ENCODE measurements at places on chromosomes 2 and 18. TPM values are rescaled to one million over a fixed set of nuclear protein-coding genes. Genes with fewer than 3 reads are reported as not detected.
A peak's percentile ranks its signal among the peaks of the same experiment; 100 is the strongest.

GRCh38 chr2:177394594-177394973, 2.0 kb downstream of the AGPS start:
- DNase-seq: no peak
- peaks cover 31% of the 10 kb centered on the region for H3K4me1 ChIP-seq
- H3K36me3 ChIP-seq: no peaks in the 10 kb centered on the region
- no peak overlapping the region for H3K4me3 ChIP-seq
- no peak overlapping the region for H3K27ac ChIP-seq

- DNase-seq: no peak
- peak overlapping the region; percentile 48 for H3K4me3 ChIP-seq
- H3K36me3 ChIP-seq: no peaks in the 10 kb centered on the region
- peaks cover 33% of the 10 kb centered on the region for H3K4me1 ChIP-seq
Measured at GRCh38 chr2:132668189-132668823, 1.7 kb downstream of the LYPD1 start.

- H3K36me3 ChIP-seq: no peaks in the 10 kb centered on the region
- no peaks in the 10 kb centered on the region for H3K27me3 ChIP-seq
- H3K4me1 ChIP-seq: no peaks in the 10 kb centered on the region
- no peak for DNase-seq
Measured at GRCh38 chr18:40006634-40007033, 1948.4 kb upstream of the PIK3C3 start.

DNA sequence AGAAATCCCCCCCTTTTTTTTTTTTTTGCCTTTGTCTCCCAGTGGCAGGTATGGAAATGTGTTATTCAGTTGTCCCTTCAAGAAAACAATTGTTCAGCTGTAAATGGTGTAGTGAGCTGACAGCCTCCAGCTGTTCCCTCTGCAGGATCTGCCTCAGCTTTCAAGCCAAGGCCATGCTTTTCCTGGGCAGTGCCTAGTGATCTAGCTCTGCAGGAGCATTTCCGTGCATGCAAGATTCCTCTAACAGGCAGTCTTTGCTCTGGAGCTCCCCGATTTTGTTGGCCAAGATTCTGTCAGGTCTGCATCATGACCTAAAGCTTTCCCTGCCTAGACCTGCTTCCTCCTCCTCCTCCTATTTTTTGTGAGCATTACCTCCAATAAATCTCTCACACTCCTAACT, 300.7 kb upstream of the UBE2E3 start:
- no peak for DNase-seq
- H3K4me3 ChIP-seq: no peak overlapping the region

DNA sequence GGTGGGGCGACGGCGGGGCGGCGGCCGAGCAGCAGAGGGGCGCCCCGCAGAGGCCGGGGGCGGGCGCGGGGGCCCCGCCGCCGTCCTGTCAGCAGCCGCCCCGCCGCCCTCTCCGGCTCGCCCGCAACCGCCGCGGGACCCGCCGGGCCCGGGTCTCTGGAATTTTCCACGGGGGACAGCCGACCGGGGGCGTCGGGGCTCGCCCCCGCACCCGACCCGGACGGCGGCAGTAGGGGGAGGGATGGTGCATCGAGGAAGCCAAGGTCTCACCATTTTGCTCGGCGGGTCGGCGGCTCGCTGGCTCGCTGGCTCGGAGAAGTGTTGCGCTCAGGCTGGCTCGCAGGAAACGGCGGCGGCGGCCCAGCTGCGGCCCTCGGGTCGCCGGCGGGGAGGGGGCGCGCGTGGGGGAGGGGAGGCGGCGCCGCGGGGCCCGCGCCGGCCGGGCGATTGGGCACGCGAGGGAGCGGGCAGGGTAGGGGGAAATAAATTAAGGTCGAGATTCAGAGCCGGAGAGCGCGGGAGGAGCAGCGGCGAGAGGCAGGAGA, 405 bp downstream of the PPP3R1 start:
- no peaks in the 10 kb centered on the region for H3K27me3 ChIP-seq
- no peaks in the 10 kb centered on the region for H3K36me3 ChIP-seq
- H3K4me1 ChIP-seq: peaks cover 63% of the 10 kb centered on the region
- peak; percentile 82 for DNase-seq

GRCh38 chr2:39491653-39492052, 54.6 kb upstream of the MAP4K3 start:
- no peak for DNase-seq
- no peaks in the 10 kb centered on the region for H3K36me3 ChIP-seq
- H3K27me3 ChIP-seq: no peaks in the 10 kb centered on the region
- H3K4me1 ChIP-seq: no peaks in the 10 kb centered on the region
- H3K27ac ChIP-seq: no peak overlapping the region
- no peak overlapping the region for H3K4me3 ChIP-seq

GRCh38 chr18:44039216-44039615, 641.5 kb upstream of the SETBP1 start:
- H3K27ac ChIP-seq: no peak overlapping the region
- no peaks in the 10 kb centered on the region for H3K27me3 ChIP-seq
- no peaks in the 10 kb centered on the region for H3K36me3 ChIP-seq
- H3K4me1 ChIP-seq: no peaks in the 10 kb centered on the region

The TRIM54 gene
- not detected for total RNA-seq

DNA sequence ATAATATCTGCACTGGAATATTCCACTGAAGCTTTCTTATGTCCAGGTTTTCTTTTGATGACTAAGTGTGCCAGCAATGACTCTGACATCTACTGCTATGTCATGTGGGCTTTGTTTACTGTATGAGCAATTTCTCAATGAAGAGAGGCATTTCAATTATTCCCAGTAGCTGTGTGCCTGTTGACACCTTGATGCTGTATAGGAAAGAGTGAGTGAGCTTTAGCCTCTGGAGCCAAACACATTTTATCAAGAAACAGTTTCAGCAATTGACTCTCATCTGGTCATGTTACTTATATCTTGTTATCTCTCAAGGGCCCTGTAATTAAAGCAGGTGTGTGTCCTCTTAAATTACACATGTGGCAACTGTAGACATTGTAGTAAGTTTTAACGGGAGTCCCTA, 493.2 kb upstream of the FANCL start:
- H3K36me3 ChIP-seq: no peaks in the 10 kb centered on the region
- H3K4me3 ChIP-seq: no peak overlapping the region
- no peak for DNase-seq
- no peaks in the 10 kb centered on the region for H3K27me3 ChIP-seq

DNA sequence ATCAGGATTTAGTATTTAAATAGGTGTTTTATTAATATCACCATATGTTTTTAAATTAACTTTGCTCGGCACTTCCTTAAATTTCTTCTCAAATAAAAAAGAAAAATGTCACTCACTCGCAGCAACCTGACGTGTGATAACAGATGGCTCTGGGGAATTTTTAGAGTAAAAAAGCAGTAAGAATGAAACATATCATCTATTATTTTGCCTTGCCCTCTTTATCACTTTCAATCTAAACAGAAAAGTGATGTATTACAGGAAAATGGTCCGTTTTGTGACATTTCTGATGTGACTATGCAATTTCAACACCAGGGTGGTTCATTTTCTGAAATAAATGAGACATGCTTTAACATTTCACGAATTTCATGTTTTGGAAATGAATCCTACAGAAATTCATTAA, 1368.0 kb upstream of the LRRTM1 start:
- no peaks in the 10 kb centered on the region for H3K36me3 ChIP-seq
- no peak overlapping the region for H3K4me3 ChIP-seq
- DNase-seq: no peak
- no peaks in the 10 kb centered on the region for H3K4me1 ChIP-seq
- H3K27me3 ChIP-seq: no peaks in the 10 kb centered on the region

DNA sequence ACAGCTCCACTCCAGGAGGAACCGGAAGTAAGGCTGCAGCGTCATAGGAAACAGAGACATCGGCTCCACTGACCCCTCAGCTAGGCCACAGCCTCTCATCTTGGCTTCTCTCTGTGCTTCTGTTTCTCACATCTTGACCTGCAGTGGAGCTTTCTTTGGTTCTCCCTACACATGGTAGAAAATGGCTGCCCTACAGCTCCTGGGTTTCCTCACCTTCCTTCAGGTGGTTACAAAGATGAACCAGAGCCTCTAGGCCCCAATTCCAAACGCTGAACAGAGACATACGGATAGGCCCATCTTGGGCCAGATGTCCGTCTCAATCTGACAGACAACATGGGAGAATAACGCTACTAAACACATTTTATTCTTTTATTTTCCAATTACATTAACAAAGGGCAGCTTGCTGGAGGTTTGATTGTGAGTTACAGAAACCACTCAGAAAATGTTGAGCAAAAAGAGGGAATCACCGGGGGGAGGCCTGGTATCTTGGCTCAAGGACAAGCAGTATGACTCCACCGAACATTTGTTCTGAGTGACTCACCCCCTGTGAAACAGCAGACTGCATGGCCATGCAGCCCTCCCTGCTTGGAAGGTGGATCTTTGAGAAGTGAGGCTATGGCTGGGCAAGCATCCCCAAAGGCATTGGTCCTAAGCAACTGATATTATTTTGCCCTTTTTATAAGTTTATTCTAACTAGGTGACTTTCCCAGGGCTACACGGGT, 303.5 kb downstream of the CDCA7 start:
- DNase-seq: no peak
- no peak overlapping the region for H3K27ac ChIP-seq

- no peaks in the 10 kb centered on the region for H3K36me3 ChIP-seq
- peak; percentile 72 for DNase-seq
- H3K27me3 ChIP-seq: no peaks in the 10 kb centered on the region
- peak overlapping the region; percentile 84 for H3K27ac ChIP-seq
Measured at GRCh38 chr2:30230497-30231211, 680 bp upstream of the LBH start.

The ZNF521 gene
- 6.4 TPM for total RNA-seq

The C2orf66 gene
- total RNA-seq: not detected

The TFCP2L1 gene
- total RNA-seq: 33.5 TPM

The SLC30A3 gene
- not detected for total RNA-seq

DNA sequence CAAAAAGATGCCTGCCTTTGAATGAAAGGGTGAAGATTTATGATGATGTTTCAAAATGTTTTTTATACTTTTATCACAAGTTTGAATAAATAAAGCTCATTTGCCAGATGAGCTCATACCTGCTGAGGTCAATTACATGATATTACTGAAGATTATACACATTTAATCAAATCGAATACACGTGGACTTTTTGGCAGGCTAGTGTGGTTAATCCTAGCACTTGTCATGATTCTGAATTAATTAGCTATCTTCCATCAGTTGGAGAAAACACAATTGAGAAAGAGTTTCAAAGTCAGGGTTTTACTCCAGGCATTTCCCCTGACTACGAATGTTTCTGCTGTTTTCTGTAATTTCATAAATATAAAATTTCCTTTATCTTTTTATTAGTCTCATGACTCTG, 54.4 kb downstream of the LRPPRC start:
- no peak overlapping the region for H3K4me3 ChIP-seq
- no peaks in the 10 kb centered on the region for H3K4me1 ChIP-seq
- no peak overlapping the region for H3K27ac ChIP-seq
- H3K27me3 ChIP-seq: no peaks in the 10 kb centered on the region
- DNase-seq: no peak
- H3K36me3 ChIP-seq: peaks cover 51% of the 10 kb centered on the region
